Foreskin fibroblast (primary cell): ENCODE measurements at places on chromosomes 3 and 15.

GRCh38 chr3:72426618-72427397 is 421.4 kb downstream of the SHQ1 start:
- DNase-seq, result no peak

- DNase-seq, result no peak
Measured at GRCh38 chr3:197447057-197447456, 108.7 kb downstream of the BDH1 start.

GRCh38 chr3:28569357-28569756 is 220.7 kb upstream of the AZI2 start:
- DNase-seq, result no peak

GRCh38 chr3:72800869-72801268 is 47.4 kb downstream of the SHQ1 start:
- DNase-seq, result no peak

- DNase-seq, result no peak
Measured at GRCh38 chr15:84594617-84595290, 6.1 kb upstream of the ZSCAN2 start.

- no peak for DNase-seq
Measured at GRCh38 chr15:62124973-62125303, 40.1 kb downstream of the C2CD4B start.

DNA sequence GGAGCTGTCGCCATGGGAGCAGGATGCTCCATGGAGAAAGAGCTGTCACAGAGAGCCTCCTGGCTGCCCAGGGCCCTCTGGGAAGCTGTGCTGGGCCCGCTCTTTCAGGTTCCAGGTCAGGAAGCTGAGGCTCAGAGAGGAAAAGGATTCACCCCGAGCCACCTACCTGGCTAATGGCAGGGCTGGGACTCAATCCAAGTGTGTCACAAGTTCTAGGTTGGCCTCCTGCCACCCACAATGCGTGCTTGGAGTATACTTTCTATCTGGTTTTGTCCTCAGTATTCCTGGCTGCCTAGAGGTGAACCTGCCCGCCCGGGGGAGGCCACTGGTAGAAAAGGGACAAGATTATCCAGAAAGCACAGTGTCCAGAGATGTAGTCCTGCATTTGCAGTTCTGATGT is 23.6 kb downstream of the FAH start:
- no peak for DNase-seq

DNA sequence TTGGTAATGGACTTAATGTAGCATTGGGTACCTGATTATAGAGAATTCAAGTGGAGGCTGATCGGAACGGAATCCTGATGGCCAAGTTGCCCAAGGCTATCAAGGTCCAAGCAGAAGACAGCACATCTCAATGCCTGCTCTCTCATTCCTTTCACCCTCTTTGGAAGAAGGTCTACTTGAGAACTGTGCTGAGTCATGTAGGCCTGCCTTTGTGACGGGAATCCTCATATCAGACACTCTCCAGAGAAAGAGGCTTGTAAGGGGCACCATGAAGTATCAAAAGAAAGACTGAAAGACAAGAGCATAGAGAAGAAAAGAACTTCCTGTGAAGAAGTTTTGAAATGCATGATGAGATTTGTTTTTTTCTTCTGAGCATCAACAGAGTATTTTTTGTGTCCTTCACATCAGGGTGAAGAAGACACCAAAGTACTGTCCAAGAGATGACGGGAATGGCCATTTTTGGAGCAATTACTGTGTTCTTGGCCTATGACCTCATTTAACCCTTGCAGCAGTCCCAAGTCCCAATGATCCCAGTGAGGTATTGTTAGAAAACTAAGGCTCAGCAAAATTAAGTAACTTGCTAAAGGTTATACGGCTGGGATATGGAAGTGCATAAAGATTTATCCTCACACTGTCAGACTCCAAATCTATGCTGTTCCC is 13.2 kb upstream of the LARP6 start:
- no peak for DNase-seq

DNA sequence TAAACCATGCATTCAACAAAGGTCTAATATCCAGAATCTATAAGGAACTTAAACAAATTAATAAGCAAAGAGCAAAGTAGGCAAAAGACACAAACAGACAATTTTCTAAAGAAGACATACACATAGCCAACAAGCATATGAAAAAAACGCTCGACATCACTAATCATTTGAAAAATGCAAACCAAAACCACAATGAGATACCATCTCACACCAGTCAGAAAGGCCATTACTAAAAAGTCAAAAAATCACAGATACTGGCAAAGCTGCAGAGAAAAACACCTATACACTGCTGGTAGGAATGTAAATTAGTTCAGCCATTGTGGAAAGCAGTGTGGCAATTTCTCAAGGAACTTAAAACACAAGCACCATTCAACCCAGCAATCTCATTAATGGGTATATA is 53.8 kb downstream of the FSIP1 start:
- no peak for DNase-seq

DNA sequence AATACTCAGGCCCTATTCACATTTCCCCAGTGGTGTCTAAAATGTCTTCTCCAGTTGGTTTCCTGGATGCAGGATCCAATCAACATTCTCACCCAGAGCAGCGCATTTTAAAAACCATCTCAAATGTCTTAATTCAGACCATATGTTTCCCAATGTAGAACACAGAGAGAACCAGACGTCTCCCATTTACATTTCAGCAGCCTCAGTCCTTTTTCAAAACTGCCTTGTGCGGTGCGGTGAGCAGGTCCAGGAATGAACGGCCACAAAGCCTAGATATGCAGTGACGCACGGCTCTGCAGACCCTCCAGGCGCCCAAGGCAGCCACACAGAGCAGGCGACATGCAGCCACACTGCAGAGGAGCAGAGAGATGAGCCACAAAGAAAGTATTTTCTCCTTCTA is 66.1 kb upstream of the MEX3B start:
- DNase-seq, result peak; percentile 79

DNA sequence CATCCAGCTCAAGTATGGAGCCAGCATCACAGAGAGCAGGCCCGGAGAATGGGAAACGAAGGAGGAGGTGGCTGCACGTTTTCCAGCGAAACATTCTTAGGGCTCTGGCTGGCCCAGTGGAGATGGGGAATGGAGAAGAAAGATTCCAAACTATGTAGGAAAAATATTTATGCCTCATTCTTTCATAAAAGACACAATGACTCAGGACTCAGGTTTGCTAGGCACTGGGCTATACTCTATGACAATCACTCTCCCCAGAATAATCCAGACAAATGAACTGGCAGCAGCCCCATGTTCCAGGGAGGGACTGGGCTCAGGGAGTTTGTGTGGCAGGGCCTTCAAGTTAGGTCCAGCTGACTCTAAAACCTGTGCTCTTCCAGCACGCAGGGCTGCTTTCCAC is 110.8 kb upstream of the RAD18 start:
- DNase-seq, result no peak

- DNase-seq, result no peak
Measured at GRCh38 chr3:66427352-66427751, 73.5 kb downstream of the LRIG1 start.
